Caco-2 (cell line): ENCODE measurements at places on chromosomes 16 and 17. TPM values are rescaled to one million over a fixed set of nuclear protein-coding genes. Genes with fewer than 3 reads are reported as not detected.

SLC26A11 gene
- total RNA-seq: 37.1 and 46.0 TPM in 2 replicates

SDK2 gene
- 0.09 and 0.14 TPM in 2 replicates for total RNA-seq

CA5A gene
- total RNA-seq: 0.74 and 1.7 TPM in 2 replicates

KRT27 gene
- total RNA-seq: not detected in 2 replicates

TIMP2 gene
- total RNA-seq: 63.8 and 70.1 TPM in 2 replicates

HOXB6 gene
- total RNA-seq: 1.8 and 1.9 TPM in 2 replicates

GFAP gene
- total RNA-seq: not detected in 2 replicates

MARCHF10 gene
- total RNA-seq: not detected in 2 replicates

KCTD11 gene
- 5.1 and 5.4 TPM in 2 replicates for total RNA-seq

PSMD12 gene
- total RNA-seq: 84.4 and 94.0 TPM in 2 replicates

LMF1 gene
- 8.8 and 12.3 TPM in 2 replicates for total RNA-seq

EPN3 gene
- total RNA-seq: 49.4 and 53.2 TPM in 2 replicates

RHBDL1 gene
- 2.9 and 3.2 TPM in 2 replicates for total RNA-seq

TBC1D3E gene
- not detected in 2 replicates for total RNA-seq

MGRN1 gene
- 67.1 and 72.3 TPM in 2 replicates for total RNA-seq

ACSM5 gene
- not detected in 2 replicates for total RNA-seq

C17orf78 gene
- total RNA-seq: not detected in 2 replicates

SOX9 gene
- total RNA-seq: 46.2 and 51.5 TPM in 2 replicates

GP2 gene
- not detected in 2 replicates for total RNA-seq

ZNF629 gene
- total RNA-seq: 18.9 and 20.6 TPM in 2 replicates

NPIPB13 gene
- 6.7 and 7.8 TPM in 2 replicates for total RNA-seq

CHST6 gene
- total RNA-seq: 1.1 and 1.3 TPM in 2 replicates
